ENCODE measurements at places on chromosomes 1 and 21.

DNA sequence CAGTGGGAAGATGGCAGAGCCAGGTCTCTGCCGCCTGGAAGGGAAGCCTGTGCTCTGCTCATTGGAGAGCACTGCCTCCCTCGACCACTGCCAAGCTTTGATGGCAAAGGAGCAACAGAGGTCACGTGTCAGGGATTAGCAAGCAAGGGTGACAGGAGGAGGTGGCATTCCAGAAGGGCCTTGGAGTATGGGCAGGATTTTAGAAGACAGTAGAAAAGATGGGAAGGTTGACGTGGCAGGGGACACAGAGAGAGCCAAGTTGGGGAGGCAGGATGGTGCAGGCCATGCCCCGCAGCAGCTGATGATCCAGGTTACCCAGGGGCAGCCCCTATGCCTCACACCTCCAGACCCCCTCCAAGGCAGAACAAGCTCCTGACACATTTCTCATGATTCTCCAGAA, 21.9 kb upstream of the LBR start:
- DNase-seq, result no peak

GRCh38 chr1:83839566-83840173, 159.3 kb downstream of the TTLL7 start:
- DNase-seq, result no peak

- DNase-seq, result no peak
Observed at GRCh38 chr1:19622204-19622603, 21.9 kb upstream of the NBL1 start.

DNA sequence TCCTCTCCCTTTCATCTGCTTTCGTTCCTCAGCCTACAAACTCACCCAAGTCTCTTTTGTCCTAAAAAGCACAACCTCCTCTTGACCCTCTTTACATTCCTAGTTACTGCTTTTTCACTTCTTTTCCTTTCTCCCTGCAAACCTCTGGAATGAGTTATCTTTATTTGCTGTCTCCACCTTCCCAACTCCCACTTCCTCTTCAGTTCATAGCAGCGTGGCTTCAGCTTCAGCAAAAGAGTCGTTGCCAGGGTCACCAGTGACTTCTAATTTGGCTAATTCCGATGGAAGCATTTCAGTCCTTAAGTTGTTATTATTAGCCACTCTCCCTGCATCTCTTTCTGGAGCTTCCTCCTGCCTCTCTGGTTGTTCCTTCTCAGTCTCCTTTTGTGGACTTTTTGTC, 6.2 kb upstream of the TMEM54 start:
- peak; percentile 53 for DNase-seq

GRCh38 chr1:209389258-209389657, 194.3 kb upstream of the CAMK1G start:
- DNase-seq, result no peak

- DNase-seq, result no peak
Observed at GRCh38 chr1:197808880-197809279, 33.6 kb upstream of the DENND1B start.

GRCh38 chr1:245961137-245961540, 545.9 kb downstream of the SMYD3 start:
- no peak for DNase-seq

DNA sequence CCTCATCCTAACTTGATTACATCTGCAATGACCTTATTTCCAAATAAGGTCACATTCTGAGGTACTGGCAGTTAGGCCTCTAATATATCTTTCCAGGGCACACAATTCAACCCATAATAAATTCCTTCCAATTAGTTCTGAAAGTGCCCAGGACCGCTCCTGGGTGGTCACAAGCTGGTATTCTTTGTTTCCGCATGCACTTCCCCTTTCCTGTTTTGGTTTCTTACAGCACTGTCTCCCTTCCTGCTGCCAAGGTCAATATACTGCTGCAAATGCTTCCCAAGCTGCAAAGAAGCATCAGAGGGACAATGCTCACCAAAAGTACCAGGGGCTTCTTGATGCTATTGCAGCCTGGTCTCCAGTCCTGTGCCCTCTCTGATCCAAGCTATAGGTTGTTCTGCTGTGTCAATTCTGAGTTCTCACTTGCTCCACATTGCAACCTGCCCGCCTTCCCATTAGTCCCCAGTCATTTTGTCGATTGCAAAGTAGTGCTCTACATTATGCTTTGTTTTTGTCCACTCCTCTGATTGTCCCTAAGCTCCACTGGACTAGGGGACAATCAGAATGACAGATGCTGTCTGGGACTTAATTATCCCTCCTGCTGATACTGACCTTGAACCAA, 13.9 kb upstream of the XPR1 start:
- peak; percentile 59 for DNase-seq

DNA sequence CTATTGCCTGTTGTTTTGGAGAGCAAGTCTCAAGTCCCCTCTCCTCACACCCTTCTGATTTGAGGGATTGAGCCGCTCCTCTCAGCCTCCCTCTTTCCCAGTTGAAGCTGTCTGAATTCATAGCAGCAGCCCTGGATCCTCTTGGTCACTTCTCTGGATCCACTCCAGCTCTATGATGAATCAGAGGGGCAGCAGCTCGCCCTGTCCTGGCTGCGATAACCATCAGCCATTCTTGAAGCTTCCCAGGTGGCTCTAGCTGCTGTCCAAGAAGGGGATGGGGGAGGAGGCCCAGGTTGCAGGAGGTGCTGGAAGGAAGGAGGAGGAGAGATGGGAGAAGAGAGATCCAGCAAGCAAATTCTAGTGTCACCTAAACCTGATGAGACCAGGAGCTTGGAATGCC, 31.3 kb downstream of the WNT4 start:
- no peak for DNase-seq

DNA sequence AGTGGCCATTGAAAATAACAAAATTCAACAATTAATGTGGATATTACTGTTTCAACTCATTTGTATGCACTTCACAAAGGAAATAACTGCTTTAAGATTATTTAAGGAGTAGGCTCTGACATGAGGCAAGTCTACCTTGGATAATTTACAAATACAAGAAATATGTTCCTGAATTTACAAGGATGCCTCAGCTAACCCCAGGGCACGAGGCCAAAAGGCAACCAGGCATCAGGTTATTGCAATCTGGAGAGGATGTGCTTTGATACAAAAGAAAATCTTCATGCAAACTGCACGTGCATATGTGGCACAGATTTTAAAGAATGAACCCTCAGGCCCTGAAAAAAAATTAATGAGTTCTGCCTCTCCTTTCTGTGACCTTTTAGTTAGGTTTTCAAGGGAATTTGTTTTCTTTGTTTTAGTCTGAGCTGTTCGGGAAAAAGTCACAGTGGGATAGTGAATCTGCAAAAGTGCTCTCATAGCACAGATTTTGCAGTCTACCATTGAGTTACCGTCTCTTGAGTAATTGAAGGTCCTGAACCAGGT, 1304.2 kb upstream of the ADGRL4 start:
- no peak for DNase-seq

GRCh38 chr1:192557841-192558595, 17.6 kb upstream of the RGS1 start:
- no peak for DNase-seq

- DNase-seq, result peak; percentile 9
Observed at GRCh38 chr1:43225168-43225567, 44.6 kb upstream of the TMEM125 start.

GRCh38 chr1:92851729-92852128, 19.9 kb downstream of the RPL5 start:
- no peak for DNase-seq

GRCh38 chr1:26274801-26275425, 5.0 kb upstream of the SH3BGRL3 start:
- peak; percentile 91 for DNase-seq

- DNase-seq, result peak; percentile 90
Observed at GRCh38 chr21:15065392-15066122, 757 bp upstream of the NRIP1 start.

DNA sequence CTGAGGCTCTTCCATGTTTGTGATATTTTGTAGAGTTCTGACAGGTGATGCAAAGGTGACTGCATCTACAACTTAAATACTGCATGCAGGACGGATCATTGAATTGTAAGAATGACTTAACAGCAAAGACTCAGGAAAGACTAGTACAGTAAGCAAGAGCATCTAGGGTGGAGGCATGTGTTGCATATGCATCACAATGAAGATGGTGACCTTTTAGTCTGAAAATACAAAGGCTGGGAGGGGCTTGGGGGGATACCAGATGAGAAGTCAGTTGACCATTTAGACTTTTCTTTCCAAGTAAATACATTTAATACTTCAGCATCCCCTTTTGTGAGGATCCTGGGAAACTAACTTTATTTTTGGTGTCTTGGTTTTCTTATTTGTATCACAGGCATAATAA, 145.5 kb downstream of the NUF2 start:
- DNase-seq, result no peak

DNA sequence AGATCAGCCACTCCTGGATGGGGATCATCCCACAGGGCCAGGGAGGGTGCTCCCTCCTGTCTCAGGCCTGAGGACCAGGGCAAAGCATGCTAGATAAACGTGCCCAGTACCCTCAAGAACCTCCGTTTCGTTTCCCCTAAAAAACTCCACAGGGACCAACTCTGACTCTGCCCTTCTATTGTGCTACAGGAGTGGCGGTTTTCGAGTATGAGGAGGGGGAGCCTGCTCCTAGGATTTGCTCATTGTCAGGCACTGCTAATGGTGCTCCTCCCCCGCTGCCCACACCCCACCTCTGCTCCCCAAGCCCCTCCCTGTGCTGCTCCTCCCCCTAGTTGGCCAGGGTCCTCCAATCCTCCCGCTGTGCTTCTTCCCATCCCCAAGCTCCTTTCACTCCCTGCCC, 32.0 kb downstream of the PGBD5 start:
- no peak for DNase-seq

DNA sequence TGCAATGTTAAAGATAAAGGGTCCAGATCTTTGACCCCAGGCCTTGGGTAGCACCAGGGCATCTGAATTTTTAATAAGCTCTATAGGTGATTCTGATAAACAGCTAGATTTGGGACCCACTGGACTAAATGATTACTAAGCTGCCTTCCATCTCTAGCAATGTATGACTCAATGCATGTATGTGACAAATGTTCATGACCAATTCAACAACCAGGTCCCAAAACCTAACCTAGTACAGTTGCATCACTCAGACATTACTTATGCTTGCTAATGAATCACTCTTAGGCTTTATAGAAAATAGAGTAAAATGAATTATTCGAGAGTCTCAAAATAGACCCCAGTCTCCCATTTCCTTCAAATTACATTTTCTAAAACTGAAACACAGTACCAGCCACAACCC, 35.5 kb downstream of the RCAN1 start:
- peak; percentile 51 for DNase-seq

GRCh38 chr1:203996126-203996525, 76.8 kb upstream of the SOX13 start:
- no peak for DNase-seq

DNA sequence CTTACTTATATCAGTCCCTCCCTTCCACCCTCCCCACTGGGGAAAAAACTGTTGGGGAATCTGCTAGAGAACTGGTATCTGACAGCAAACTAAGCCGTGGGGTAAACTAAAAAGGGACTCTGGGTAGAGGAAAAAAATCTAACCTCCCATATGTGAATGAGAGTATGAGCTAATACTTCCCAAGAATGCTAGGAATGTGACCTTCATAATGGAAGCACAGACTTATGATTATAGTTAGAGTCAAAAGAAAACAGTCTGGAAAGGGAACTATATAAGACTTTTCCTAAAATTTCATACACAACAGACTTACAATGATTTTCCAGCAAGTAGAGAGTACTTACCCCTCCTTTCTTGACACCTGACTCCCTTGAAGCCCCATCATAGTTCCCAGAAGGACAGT, 23.0 kb upstream of the RBBP5 start:
- DNase-seq, result no peak

DNA sequence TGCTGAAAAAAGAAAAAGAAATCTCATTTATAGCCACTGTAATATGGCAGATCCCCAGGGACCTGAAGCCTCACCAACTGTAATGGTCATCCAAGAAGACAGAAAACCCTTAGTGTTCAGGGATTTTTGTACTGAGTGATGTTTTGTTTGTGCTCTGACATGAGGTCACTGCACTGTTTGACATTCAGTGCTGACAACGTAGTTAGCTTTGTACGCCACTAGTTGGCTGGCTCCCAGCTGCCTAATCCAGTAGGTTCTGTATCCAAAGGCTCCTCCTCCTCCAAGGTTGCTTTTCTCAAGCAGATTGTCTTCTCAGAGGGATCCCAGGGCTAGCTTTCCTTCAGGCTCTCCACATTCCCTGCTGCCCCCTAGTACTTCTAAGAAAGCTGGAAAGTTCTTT, 9.5 kb upstream of the YRDC start:
- no peak for DNase-seq

DNA sequence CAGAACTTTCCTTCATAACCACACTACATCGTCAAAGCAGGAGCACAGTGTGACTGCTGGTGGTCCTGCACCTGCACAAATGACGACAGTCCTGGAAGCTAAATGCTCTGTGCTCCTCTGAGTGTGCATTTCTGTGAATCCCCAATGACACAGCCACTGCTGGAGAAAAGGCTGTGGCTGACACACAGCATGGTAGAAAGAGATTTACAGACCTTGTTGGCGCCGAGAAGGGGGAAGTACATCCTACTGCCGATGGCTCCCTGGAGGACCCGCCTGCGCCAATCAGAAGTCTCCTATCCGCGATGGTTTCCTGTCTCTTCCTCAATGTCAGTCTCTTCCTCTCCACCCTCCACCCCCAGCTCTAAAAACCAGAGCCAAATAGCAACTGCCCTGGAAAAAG, 115.4 kb upstream of the RAB4A start:
- peak; percentile 85 for DNase-seq

DNA sequence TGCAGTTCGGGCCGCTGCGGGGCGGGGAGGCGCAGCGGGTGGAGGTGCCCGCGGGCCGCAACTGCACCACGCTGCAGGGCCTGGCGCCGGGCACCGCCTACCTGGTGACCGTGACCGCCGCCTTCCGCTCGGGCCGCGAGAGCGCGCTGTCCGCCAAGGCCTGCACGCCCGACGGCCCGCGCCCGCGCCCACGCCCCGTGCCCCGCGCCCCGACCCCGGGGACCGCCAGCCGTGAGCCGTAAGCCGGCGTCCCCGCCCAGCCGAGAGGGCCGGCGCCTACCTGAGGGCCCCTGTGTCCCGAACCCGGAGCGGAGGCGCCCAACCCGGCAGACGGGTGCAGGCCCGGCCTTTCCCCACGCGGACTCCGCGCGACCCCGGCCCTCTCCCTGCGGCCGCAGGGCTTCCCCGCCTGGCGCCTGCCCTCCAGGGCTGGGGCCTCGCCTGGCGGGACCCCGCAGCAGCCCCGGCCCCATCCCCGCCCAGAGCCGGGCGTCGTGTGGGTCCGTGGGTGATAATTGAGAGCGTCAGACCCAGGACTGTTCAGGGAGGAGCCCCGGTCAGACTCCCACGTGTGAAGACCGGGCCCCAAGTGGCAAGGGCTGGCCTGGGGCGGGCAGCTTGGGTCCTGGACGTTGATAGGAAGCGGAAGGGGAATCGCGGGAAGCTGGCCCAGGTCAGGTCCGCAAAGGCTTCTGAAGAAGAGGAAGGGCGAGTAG, 4.2 kb downstream of the VWA1 start:
- DNase-seq, result no peak

GRCh38 chr1:244603498-244603897, 49.4 kb upstream of the DESI2 start:
- DNase-seq, result peak; percentile 15

GRCh38 chr21:28936036-28936435, 56.6 kb downstream of the LTN1 start:
- DNase-seq, result no peak

GRCh38 chr1:63987014-63987627, 213.3 kb downstream of the ROR1 start:
- no peak for DNase-seq

- DNase-seq, result no peak
Observed at GRCh38 chr1:84582802-84583587, 8.8 kb upstream of the CTBS start.

- no peak for DNase-seq
Observed at GRCh38 chr1:243962541-243962940, 88.5 kb upstream of the ZBTB18 start.
